ENCODE measurements at places on chromosomes 6 and 20.

DNA sequence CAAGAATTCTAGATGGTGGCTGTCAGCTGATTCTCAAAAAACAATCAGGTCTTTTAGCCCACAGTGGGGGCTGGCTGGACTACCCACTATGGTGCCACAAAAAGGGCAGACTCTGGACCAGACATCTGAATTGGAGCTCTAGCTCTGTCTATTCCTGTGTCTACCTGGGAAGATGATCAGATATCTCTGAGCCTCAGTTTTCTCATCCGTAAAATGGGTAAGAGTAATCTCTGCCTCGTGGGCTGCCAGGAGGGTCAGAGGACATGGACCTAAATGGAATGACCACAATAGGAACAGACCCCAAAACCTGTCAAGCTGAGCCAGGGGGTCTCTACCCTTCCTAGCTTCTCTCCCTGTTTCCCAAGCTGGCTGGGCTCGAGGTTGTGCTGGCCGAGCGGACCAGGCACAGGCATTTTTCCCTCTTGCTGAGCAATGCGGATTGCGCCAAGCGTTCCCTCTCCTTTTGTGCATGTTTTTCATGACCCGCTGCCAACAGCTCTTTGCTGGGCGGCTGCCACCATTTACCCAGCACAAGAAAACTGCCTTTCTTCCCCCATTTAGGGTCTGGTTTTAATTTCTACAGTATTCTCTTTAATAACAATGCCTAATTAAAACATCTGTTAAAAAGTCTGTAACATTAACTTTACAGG lies 74.7 kb upstream of the MAFB start:
- DNase-seq, result peak; percentile 77

DNA sequence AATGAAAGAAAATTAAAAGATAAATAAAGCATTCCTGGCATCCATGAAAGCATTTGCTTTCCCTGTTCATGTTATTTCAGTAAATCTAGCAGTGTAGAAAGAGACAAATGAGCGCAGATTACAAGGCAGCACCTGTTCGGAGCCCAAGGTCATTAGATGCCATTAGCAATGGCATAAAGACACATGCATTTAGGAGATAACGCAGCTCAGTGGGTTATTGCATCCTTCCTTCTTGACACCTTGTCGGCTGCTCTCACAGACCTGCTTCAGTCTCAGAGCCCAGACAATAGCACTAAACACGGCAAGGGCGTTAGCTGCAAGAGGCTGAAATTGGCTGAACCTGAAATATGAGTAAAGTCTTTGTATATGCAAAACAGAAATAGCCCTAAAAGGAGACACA lies 140.3 kb downstream of the ATXN1 start:
- no peak for DNase-seq

GRCh38 chr6:90126839-90127238 lies 169.8 kb downstream of the BACH2 start:
- DNase-seq, result no peak

- DNase-seq, result no peak
Observed at GRCh38 chr6:101578306-101578705, 184.8 kb downstream of the GRIK2 start.

DNA sequence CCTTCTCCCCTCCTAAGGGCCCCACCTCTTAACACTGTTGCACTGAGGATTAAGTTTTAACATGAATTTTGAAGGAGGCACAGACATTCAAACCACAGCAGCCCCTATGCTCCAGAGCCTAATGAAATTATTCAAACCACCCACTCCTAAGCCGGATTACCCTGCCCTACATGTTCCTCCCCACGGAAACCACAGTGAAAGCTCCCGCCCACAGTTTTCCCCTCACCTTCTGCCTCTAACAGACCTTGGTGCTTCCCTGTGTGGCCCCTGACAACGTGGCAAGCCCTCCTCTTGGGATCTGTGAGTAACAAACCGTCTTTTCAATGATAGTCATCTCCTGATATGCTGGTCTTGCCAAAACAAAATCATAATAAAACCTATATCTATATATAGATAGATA lies 74.8 kb downstream of the RIN2 start:
- no peak for DNase-seq

DNA sequence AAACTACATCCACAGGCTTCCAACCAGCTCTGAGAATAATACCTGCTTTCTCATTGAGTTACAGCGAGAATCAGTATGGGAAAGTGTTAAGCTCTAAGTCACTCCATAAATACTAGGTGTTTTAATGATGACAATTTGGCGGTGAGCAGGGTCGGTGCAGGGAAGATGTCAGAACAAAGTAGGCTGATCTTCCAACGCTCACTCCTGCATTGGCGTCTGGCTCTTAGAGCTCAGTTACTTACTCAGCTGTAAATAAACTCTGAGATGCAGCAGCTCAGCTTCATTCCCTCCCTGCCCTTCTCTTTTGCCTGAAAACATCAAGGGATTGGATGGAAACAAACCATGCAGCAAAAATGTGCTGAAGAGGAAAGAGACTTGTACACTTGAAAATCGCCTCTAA lies 102.5 kb upstream of the SPACA1 start:
- DNase-seq, result no peak

GRCh38 chr6:710601-711571 lies 17.9 kb upstream of the EXOC2 start:
- DNase-seq, result peak; percentile 22
